ENCODE measurements at places on chromosomes 16 and 17. TPM values are rescaled to one million over a fixed set of nuclear protein-coding genes. Genes with fewer than 3 reads are reported as not detected.
A peak's percentile ranks its signal among the peaks of the same experiment; 100 is the strongest.

- H3K27me3 ChIP-seq, result peaks cover 6% of the 10 kb centered on the region
- DNase-seq, result no peak
- H3K36me3 ChIP-seq, result no peaks in the 10 kb centered on the region
- H3K27ac ChIP-seq, result no peak overlapping the region
- 0 out of 3 replicates have a peak, but pooled peaks cover 3% of the 10 kb centered on the region for H3K4me1 ChIP-seq
These were observed 17.0 kb upstream of the WDR45B start for GRCh38 chr17:82665217-82665616.

GRCh38 chr16:80627108-80627507, 86.3 kb downstream of the DYNLRB2 start:
- H3K4me3 ChIP-seq, result no peak overlapping the region
- H3K27me3 ChIP-seq, result peaks cover 11% of the 10 kb centered on the region
- no peaks in the 10 kb centered on the region for H3K4me1 ChIP-seq
- no peaks in the 10 kb centered on the region for H3K36me3 ChIP-seq
- DNase-seq, result no peak

- DNase-seq, result peak; percentile 48
- peak overlapping the region; percentile 6 for H3K4me3 ChIP-seq
- H3K36me3 ChIP-seq, result peaks cover 57% of the 10 kb centered on the region
These were observed 14.5 kb downstream of the ZFPM1 start for GRCh38 chr16:88467541-88467944.

DNA sequence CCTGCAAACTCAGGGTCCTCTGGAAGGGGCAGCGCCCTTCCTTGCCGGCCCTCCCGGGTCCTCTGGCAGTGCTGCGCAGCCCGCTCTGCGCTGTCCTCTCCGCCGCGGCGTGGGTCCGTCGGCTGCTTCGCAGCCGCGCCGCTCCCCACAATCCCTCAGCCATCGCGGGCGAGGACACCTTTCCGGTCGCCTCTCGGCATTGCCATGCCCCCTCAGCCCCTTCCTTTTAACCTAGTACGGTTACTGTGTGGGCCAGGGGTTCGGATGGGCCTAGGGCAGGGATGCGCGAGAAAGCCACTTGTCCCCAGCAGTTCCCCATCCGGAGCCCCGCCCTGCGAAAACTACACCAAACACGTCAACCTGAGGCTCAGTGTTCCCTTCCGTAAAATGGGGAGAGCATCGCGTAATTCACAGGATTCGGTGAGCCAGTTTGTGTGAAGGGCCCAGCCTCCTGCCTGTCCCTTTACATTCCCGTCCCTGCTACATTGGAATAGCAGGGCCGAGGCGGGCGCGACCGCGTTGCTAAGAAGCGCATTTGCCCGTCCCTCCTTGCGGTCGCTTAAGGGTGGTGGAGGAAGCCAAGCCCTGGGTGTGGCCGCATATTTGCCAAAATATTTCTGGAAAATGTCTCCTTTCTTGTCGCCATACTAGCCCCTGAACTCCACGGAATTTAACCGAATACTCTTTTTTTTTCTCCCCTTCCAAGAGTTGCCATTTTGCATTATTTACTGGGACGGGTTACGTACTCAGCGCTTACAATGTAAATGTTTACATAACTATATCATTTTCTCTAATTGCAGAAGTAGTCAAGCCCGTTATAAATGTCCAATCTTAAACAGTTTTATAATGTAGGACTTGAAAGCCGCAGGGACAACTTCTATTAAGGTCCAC, 13.2 kb downstream of the COPZ2 start:
- no peaks in the 10 kb centered on the region for H3K27me3 ChIP-seq
- no peak for DNase-seq
- peak overlapping the region; percentile 41 for H3K4me3 ChIP-seq
- H3K36me3 ChIP-seq, result no peaks in the 10 kb centered on the region
- peaks cover 23% of the 10 kb centered on the region for H3K4me1 ChIP-seq

DNA sequence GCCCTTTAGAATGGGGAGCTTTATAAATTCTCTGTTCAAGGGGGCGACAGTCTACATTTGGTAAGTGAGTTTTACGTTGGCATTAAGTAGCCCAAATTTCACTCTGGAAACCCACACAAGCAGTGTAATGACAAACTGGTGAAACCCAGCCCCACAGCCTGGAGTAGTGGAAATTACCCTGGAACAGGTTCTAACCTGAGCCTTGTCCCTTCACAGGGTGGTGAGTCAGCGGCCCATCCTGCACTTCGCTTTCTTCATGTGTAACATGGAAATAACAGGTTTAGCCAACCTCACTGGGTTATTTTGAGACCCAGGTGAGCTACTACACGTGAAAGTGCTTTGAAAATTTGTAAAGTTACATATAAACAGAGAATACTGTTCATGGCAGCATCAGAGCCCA, 3.5 kb upstream of the TLCD3A start:
- H3K4me3 ChIP-seq, result no peak overlapping the region
- peaks cover 7% of the 10 kb centered on the region for H3K4me1 ChIP-seq
- no peak for DNase-seq
- H3K27me3 ChIP-seq, result no peaks in the 10 kb centered on the region

- H3K4me1 ChIP-seq, result no peaks in the 10 kb centered on the region
- H3K27me3 ChIP-seq, result no peaks in the 10 kb centered on the region
- DNase-seq, result no peak
- H3K4me3 ChIP-seq, result no peak overlapping the region
These were observed 9.2 kb downstream of the C17orf67 start for GRCh38 chr17:56824503-56824902.

DNA sequence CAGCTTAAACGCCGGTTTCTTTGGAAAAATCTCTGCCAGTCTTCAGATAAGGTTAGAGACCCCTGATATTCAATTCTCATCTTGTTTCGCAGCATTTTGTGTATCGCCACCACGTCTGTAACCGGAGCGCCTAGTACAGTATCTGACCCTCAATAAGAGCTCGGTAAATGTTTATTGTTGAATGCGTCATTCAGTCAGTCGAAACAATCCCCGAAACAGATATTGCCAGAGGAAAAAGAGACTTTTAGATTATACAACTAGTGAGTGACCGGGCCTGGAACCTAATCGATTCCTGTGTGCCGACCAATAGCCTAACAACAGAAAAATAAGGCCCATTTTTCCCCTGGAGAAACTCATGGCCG, 626 bp downstream of the PELP1 start:
- peaks cover 21% of the 10 kb centered on the region for H3K36me3 ChIP-seq
- H3K4me1 ChIP-seq, result peaks cover 12% of the 10 kb centered on the region
- peak overlapping the region; percentile 86 for H3K27ac ChIP-seq
- peak overlapping the region; percentile 100 for H3K4me3 ChIP-seq
- no peak for DNase-seq

DNA sequence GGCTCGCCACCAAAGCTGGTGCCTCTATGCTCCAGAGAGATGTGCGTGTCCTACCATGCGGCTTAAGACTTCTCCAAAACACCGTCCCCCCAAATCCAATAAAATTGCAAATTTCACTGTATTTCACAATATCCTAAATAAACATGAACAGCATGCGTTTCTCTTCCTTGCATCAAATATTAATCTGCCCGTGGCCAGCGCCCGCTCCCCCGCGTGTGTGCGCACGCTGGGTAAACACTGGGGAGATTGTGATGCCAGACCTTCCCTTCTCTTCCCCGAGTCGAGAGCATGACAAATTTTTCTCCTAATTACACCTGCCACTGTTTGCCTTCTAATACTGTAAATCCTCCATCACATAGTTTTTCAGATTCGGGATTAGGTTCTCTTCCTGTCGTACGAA, 148.1 kb downstream of the MRM1 start:
- no peaks in the 10 kb centered on the region for H3K4me1 ChIP-seq
- H3K36me3 ChIP-seq, result no peaks in the 10 kb centered on the region
- H3K27me3 ChIP-seq, result peaks cover 75% of the 10 kb centered on the region
- no peak overlapping the region for H3K27ac ChIP-seq
- H3K4me3 ChIP-seq, result no peak overlapping the region
- no peak for DNase-seq

DNA sequence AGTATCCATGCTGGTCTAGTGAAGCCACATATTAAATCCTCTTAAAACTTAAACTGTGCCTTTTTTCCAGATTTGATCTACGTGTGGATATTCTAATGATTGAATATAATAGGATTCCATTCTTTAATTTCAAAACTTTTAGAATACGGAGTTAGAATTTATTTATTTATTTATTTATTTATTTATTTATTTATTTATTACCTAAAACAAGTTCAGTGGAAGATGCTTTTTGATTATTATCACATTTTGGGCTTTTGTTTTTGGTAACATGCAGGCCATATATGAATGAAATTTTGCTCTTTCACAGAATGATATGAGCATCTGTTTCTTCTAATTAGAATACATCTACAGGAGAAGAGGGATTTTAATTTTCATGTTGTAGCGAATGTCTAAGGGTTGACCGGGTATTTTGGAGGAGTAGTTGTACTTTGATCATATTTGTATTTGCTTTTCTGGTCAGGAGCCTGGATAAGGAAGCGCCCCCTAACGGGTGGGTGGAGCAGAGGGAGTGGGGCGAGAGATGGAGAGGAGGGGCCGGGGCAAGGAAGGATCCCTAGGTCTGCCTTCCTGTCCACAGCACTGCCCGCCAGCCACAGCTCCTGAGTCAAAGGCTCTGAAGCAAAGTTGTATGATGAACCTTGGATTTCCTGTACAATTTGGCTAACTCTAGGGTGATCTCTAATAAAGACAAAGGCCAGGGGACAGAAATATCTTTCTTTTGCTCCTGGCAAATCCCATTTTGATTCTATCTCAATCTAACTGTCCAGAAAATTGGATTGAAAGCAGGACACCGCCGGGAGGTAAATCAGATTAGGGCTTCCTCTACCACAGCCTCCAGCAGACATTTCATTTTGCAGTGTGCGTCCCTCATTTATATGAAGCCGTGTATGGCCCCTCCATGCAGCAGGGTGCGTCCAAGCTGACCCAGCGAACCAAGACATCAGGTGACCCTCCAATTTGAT, 149.1 kb downstream of the PRKCA start:
- H3K4me3 ChIP-seq, result no peak overlapping the region
- no peaks in the 10 kb centered on the region for H3K27me3 ChIP-seq
- no peaks in the 10 kb centered on the region for H3K36me3 ChIP-seq
- DNase-seq, result peak; percentile 59
- H3K4me1 ChIP-seq, result no peaks in the 10 kb centered on the region
- no peak overlapping the region for H3K27ac ChIP-seq

GRCh38 chr17:12395733-12396354, 269.8 kb upstream of the MYOCD start:
- no peaks in the 10 kb centered on the region for H3K27me3 ChIP-seq
- H3K36me3 ChIP-seq, result no peaks in the 10 kb centered on the region
- H3K4me3 ChIP-seq, result no peak overlapping the region
- no peak overlapping the region for H3K27ac ChIP-seq
- DNase-seq, result peak; percentile 55
- H3K4me1 ChIP-seq, result no peaks in the 10 kb centered on the region

- peak overlapping the region; percentile 43 for H3K27ac ChIP-seq
- H3K27me3 ChIP-seq, result no peaks in the 10 kb centered on the region
- peaks cover 43% of the 10 kb centered on the region for H3K36me3 ChIP-seq
These were observed 2.8 kb upstream of the STAT5A start for GRCh38 chr17:42285346-42286050.

- peaks cover 38% of the 10 kb centered on the region for H3K4me1 ChIP-seq
- H3K27ac ChIP-seq, result no peak overlapping the region
- DNase-seq, result no peak
- H3K4me3 ChIP-seq, result no peak overlapping the region
- no peaks in the 10 kb centered on the region for H3K36me3 ChIP-seq
These were observed 5.0 kb upstream of the SPIRE2 start for GRCh38 chr16:89823087-89823823.

DNA sequence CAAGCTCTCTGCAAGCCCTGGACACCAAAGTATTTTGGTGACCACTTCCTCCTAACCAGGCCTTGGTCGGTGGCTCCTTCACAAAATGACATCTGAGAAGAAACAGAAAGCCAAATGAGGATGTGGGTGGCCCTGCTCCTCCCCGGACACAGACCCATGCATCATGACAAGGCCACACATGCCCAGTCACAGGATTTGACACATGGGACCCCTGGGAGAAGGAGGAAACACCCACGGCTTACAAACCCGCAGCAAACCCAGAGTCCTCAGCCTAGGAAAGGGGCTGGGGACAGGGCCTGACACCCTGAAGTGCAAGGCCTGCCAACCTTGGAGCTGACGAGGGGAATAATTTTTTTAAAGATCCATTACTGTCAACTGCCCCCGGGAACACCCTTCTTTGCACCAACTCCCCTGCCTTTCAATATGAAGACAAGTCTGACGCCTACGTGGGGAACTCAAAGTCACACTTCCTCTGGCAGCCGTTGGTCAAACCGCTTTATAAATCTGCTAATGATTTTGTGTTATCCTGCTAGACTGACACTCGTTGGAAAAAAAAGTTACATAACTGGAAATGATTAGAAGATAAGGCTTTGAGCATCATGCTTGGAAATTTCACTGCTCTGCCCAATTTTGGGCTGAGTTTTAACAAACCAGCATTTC, 41.3 kb downstream of the GAS7 start:
- H3K36me3 ChIP-seq, result no peaks in the 10 kb centered on the region
- no peak overlapping the region for H3K4me3 ChIP-seq
- no peak for DNase-seq
- H3K27me3 ChIP-seq, result no peaks in the 10 kb centered on the region

DNA sequence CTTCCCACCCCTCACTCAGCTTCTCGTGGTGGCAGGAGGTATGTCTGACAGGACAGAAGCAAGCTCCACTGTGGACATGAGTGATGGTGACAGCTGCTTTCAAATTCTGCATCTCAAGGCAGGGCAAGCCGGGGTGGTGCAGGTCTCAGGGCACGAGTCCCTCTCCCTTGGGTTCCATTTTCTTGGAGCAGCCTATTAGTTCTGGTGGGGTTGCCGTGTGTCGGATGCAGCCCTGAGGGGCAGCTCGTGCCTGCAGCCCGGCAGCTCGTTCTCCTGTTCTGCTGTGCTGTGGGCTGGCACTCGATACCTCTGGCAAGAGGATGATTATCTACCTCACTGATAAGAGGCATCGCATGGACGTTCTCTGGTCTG, 16.5 kb upstream of the CLEC18C start:
- H3K4me1 ChIP-seq, result peaks cover 3% of the 10 kb centered on the region
- H3K27me3 ChIP-seq, result no peaks in the 10 kb centered on the region
- no peak overlapping the region for H3K27ac ChIP-seq
- peaks cover 93% of the 10 kb centered on the region for H3K36me3 ChIP-seq
- no peak overlapping the region for H3K4me3 ChIP-seq

GRCh38 chr17:49364119-49364518, 2.1 kb upstream of the ZNF652 start:
- no peak overlapping the region for H3K27ac ChIP-seq
- no peaks in the 10 kb centered on the region for H3K27me3 ChIP-seq
- no peaks in the 10 kb centered on the region for H3K36me3 ChIP-seq
- no peak for DNase-seq

GRCh38 chr16:17988839-17989238, 347.7 kb downstream of the NPIPA8 start:
- no peaks in the 10 kb centered on the region for H3K4me1 ChIP-seq
- no peak overlapping the region for H3K27ac ChIP-seq
- H3K27me3 ChIP-seq, result no peaks in the 10 kb centered on the region
- no peak overlapping the region for H3K4me3 ChIP-seq
- no peak for DNase-seq

GRCh38 chr16:73179705-73180331, 131.9 kb upstream of the ZFHX3 start:
- H3K27me3 ChIP-seq, result no peaks in the 10 kb centered on the region
- no peak for DNase-seq
- no peak overlapping the region for H3K27ac ChIP-seq
- H3K4me3 ChIP-seq, result no peak overlapping the region
- H3K4me1 ChIP-seq, result no peaks in the 10 kb centered on the region
- no peaks in the 10 kb centered on the region for H3K36me3 ChIP-seq

The MT1H gene
- total RNA-seq, result not detected

The KRTAP9-7 gene
- not detected for total RNA-seq

The MYH13 gene
- total RNA-seq, result not detected

The NPIPA8 gene
- 12.1 TPM for total RNA-seq

The KRT28 gene
- not detected for total RNA-seq

The SHISA6 gene
- not detected for total RNA-seq

The COIL gene
- 28.7 TPM for total RNA-seq
